ENCODE measurements at places on chromosomes 12 and 14.
A peak's percentile ranks its signal among the peaks of the same experiment; 100 is the strongest.

DNA sequence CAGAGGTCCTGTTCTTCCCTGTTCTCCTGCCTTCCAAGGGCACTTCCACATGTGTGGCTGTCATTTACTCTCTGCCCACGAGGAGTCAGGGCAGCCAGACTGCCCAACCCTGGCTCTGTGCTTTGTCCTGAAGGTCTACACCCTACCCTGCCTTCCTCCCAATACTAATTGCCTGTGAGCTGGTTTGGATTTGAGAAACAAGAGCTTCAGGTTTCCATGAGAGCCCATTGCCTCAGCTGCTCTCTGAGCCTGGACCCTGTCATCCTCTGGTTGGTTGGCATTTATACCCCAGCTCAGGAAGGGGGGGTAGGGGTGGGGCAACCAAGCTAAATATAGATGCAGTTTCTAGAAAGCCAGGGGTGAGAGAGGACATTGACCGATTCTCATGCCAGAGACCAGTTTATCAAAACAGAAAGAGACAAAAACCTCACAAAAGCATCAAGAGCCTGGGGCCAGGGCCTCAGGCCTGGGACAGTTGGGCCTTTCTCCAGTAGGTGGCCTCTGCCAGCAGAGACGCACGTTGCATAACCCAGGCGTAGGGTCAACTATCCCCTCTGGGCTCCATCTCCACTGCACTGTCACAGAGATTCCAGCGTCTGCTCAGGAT, 34.5 kb downstream of the VDR start:
- no peak for DNase-seq

- DNase-seq: no peak
Measured at GRCh38 chr12:26801486-26801885, 31.5 kb downstream of the ITPR2 start.

GRCh38 chr14:55746558-55746957, 166.6 kb downstream of the KTN1 start:
- DNase-seq: no peak

- no peak for DNase-seq
Measured at GRCh38 chr12:110243227-110243626, 37.8 kb upstream of the ATP2A2 start.

DNA sequence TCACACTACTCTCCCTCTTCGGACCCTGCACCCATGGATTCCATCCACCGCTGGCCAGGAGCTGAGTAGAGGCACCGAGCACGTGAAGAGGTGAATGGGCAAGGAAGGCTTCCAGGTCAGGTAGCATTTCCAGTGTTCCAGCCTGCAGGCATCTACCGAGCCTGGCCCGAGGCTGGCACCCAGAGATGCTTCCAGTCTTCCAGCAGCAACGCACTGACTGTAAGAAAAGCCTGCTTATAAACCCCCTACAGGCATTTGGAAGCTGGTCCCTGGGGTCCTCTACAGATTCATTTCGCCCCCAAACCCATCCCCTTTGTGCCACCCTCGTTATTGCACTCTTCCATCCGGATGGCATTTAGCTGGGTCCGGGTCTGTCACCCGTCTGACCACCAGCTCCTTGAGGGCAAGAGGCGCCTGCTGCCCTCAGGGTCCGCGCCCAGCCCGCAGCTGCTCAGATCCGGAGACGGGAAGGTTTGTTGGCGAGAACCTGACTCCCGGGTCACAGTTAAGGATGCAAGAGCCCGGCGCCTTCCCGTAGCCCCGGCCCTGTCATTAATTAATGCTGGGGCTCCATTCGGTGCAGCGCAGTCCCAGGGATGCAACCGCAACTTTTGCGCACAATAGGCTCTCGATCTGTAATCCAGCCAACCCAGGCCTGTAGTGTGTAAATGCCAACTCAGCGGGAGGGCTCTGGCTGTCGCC, 614 bp upstream of the MARK3 start:
- peak; percentile 15 for DNase-seq

- DNase-seq: no peak
Measured at GRCh38 chr14:93549595-93549994, 118.9 kb downstream of the UNC79 start.

GRCh38 chr12:10354502-10354901, 35.3 kb downstream of the KLRK1 start:
- DNase-seq: no peak

DNA sequence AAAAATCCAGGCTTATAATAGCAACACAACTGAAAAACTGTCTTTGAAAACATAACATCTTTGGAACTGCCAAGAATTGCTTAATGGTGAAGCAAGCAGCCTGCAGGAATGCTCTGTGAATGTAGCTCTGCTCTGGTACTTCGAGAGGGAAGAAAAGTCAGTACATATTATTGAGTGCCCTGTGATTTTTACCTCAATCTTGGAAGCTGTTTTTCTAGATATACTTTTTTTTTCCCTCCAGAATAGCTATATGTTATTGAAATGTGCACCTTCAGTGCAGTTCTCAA, 508.1 kb downstream of the PCNX1 start:
- DNase-seq: no peak

DNA sequence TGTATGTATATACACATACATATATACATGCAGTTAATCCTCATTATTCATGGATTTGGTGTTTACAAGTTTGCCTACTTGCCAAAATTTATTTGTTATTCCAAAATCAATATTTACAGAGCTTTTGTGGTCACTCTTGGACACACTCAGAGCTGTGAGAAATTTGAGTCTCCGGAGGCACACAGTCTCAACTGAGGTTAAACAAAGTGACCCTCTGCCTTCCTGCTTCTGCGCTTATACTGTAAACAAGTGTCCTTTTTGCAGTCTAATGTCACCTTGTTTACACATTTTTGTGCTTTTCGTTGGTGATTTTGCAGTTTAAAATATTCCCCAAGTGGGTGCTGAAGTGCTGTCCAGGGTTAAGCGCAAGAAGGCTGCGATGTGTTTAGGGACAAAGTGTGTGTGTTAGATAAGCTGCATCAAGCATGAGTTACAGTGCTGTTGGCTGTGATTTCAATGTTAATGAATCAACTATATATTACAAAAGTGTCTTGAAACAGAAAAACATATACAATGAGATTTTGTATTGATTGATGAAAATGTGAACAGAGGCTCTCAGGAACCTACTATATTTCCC, 13.1 kb upstream of the LTA4H start:
- no peak for DNase-seq

DNA sequence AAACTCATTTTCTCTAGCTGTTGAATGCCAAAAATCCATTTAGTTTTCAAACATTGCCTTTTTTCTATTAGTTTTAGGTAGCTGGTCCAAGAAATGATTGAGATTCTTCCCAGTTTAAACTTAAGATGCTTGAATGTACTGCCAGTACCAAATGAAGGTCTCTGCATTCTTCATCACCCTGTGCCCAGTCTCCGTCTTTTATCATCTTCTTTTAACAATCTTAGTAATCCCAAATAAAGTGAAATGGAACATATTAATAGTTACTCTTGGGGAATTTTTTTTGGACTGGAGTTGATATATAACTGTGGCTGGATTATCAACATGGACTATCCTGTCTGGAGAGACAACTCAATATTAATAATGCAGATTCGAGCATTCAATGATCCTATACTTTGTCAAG, 54.1 kb upstream of the PCED1B start:
- no peak for DNase-seq

DNA sequence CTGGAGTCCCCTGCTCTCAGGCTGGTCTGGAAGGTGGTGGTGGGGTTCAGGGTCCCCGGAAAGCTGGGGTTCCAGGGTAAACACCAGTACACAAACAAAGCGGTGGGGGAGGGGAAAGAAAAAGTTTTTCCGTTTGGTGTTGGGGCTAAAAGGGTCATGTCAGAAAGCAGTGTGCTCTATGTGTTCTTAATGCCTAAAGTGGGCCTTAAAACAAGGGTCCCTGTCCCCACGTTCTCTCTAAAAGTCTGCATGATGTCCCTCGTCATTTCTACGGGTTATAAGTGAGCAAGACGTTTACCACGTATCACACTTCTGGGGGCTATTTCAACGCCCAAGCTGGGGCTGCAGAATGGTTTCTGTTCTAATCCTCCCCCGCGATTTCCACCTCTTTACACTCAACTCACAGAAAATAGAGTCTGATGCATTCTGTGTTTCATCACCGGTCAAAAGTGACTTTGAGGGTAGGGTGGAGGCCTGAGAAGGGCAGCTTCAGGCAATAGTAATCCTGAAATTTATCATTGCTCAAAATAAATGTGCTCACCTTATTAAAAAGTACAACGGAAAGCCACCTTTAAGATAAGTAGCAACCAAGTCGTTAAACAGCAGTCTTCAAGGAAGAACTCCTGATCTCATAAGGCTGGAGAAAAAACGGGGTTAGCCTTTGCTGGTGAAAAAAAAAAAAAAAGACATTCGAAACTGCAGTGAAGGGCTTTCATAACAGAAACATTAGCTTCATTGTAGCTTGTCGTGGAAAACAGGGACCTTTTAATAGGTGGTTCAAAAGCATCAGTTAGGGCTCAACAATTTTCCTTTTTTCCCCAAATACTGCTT, 63.9 kb upstream of the PTGR2 start:
- DNase-seq: peak; percentile 48

GRCh38 chr14:48616931-48617330, 941.5 kb upstream of the MDGA2 start:
- no peak for DNase-seq

DNA sequence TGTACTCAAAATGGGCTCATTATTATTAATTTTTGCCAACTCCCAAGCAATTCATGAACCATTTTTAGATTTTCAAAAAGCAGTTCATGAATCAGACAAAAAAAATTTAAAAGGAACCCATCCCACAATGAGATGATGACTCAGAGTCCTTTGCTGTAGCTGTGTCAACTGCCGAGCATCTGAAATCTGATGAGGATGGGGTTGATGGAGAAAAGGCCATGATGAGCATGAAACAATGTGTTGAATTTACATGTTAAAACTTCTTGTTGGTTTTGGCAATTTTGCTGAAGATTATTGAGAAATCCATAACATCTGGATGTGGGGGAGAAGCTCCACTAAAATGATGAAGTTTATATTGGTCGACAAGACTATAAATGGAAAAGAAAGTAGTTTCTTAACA, 378.0 kb downstream of the FOXG1 start:
- DNase-seq: no peak

DNA sequence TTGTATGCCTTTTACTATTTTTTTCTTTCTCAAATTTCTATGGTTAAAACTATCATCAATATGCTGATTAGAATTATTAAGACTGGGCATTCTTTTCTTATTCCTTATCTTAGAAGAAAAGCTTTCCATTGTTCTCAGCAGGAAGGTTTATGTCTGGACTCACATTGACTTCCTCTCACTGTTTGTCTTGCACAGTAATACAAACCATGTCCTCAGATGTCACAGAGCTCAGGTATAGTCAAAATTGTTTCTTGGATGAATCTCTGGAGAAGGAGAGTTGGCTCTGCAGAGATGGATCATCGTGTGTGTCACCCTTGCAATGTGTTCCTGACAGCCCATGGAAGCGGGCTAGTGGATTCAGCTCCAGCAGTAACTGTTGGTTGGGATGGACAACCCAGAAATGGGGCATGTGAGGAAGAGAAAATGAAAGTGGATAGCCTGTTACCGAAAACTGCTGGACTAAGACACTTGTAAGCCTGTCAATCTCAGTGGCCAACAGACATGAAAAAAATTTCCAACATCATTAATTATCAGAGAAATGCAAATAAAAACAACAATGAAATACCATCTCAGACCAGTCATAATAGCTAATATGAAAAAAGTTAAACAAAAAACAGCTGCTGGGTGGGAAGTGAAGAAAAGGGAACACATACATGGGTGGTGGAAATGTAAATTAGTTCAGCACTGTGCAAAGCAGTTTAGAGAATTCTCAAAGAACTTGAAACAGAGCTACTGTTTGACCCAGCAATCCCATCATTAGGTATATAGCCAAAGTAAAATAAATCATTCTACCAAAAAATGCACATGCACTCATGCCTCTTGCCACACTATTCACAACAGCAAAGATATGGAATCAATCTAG, 967.8 kb downstream of the TMEM121 start:
- no peak for DNase-seq

- DNase-seq: peak; percentile 5
Measured at GRCh38 chr14:106622200-106622745, 1095.9 kb downstream of the TMEM121 start.

DNA sequence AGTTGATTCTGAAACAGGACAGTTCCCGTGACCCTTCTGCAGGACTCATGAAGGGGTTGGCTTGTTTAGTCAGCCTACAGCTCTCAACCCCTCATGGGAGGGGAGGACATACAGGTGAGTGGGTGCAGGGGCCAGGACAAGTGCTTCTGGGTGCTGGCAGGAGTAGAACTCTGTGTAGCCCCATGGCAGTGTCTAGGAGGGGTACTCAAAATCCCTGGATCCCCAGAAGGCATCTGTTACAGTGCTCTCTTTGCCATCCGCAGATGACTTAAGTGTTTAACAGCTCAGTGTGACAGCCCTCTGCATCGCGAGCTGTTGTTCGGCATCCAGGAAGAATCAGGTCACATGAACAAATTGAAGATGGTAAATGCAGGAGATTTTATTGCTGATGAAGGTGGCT, 91.0 kb downstream of the PIK3C2G start:
- DNase-seq: no peak

GRCh38 chr14:104078031-104078455, 7.5 kb upstream of the ASPG start:
- peak; percentile 83 for DNase-seq

GRCh38 chr14:75249251-75249957, 29.2 kb upstream of the FOS start:
- DNase-seq: peak; percentile 93

GRCh38 chr12:101935890-101936746, 58.7 kb downstream of the DRAM1 start:
- peak; percentile 18 for DNase-seq

DNA sequence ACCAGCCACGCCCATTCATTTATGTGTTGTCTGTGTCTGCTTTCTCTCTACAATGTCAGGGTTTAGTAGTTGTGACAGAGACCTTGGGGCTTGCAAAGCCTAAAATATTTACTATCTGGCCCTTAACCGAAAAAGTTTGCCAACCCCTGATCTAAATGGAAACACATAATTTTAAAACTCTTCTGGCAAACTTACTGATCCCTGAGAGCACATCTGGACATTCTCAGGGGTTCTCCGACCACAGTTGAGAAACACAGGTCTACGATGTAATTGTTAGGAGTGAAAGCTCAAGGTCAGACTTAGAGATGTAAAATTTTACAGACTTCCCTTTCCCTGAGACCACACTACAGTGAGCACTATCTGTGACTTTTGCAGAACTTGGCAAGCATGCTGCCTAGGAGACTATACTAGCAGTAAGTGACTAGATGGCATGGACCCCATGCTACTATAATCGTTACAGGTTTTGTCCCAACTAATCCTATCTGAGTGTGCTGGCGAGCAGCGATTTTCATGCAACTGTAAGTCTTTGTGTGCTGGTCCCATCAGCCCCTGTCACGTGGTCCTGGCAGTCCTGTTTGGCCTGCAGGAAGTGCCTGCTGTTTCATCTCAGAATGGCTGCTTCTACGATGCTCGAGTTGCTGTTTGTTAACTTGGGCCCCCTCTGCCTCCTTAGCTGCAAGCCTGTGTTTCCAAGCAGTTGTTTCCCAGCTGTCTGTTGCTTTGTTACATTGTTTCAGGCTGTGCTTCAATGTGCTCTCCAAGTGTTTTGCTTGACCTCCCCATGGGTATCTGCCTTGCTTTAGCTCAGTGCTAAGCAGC, 21.6 kb downstream of the TMTC2 start:
- DNase-seq: no peak

DNA sequence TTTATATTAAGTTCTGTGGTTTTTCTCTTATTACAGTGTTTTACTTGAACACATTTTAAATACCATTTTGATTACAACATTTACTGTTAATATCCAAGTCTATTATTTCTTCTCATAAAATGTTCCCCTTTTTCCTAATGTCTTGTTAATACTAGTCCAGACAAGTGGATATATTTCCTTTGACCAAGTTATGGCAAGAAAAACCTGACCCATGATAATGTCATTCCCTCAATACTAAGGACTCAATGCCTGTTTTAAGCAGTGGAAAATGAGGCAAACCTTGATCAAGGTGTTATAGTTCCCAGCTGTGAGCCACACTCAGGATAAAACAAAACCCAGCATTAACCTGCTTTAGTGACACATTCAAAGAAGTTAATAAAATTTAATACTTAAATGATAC, 12.2 kb downstream of the TRMT5 start:
- DNase-seq: no peak
